ENCODE measurements at places on chromosomes 4 and X.

- no peak for DNase-seq
These were observed 240.6 kb downstream of the CBR4 start for GRCh38 chr4:168769416-168769815.

DNA sequence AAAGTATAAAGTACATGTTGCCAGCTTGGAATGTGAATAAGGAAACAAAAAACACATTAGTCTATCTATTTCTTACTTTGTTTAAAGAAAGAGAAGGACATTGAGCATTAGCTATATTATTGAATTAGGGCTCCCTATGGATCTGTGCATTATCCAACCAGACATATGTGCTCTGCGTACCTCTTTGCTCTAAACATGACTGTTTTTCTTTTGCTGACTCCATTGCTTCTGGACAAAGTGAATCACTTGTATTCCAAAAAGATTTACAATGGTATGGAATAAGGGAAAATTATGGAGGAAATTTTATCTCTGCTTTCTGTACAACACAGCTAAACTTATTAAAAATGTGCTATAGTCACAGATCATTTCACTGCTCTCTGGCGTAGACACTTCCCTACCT, 727.8 kb upstream of the LCORL start:
- DNase-seq: no peak

GRCh38 chr4:180372691-180373090, 1870.5 kb upstream of the TENM3 start:
- no peak for DNase-seq

DNA sequence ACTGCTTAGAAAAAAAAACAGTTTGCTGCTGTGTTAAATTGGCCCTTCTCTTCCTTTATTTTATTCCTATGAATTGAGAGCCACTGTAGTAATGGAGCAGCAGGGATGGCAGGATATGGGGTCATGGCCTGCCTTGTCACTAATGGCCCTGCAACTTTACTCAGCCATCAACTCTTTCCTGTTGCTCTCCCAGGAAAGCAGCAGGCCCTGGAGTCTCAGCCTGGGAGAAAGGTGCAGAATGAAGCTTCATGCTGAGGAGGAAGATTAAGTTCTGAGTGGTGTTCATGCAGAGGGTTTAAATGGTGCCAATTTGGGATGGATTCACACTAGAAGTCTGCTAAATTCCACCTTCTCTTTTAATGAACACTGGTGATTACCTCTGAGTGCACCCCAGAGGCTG, 285.6 kb downstream of the GPAT3 start:
- no peak for DNase-seq

GRCh38 chr4:25890571-25891485, 23.2 kb upstream of the SMIM20 start:
- no peak for DNase-seq

DNA sequence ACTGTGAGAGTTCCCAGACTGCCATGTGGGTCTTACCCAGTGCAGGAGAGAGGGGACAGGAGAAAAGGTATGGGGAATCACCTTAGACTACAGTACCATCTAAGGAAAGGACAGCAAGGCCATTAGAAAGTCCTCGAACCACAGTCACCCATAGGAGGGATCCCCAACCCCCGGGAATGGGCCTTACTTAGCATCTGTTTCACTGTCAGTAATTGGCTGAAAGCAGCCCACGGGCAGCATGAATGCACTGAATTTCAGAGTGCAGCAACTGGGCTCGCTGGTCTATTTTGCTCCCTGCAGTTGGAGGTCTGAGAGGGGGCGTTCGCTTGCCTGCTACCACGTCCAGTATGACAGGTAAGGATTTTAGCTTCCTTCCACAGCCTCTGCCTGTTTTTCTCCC, 50.4 kb upstream of the KLHL8 start:
- no peak for DNase-seq

- DNase-seq: no peak
These were observed 1715.2 kb upstream of the TENM3 start for GRCh38 chr4:180528003-180528402.

DNA sequence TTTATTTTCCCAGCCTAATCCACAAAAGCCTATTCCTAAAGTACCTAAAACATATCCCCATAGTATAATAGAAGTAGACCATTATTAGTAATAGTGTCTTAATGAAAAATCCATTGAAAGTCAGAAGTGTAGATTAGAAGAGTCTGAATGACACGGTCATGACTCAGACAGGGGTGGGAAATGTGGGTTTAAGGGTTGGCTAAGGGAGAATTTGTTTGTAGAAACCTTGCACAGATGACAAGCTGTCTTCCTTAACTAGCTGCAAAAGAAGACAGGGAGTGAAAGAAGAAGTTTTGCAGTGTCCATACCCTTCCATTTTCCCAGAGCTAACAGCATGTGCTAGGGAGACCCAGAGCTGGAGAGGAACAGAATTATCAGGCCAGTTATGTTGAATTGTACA, 242.7 kb upstream of the ETNPPL start:
- DNase-seq: no peak

DNA sequence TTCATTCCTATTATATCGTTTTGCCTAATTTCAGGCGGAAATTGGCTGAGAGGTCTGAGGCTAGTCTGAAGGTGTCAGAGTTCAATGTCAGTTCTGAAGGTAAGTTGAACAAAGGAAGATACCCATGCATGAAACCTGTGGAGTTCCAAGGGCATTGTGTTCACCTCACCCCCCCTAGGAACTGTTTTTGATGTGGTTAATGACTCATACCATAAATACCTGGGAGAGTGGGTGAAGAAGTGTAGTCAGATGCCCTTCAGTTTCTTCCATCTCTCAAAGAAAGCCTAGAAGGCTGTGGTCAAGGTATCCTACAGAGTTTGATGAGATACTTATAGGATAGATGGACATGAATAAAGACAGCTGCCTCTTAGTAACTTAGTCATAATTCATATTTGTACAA, 2.7 kb downstream of the UTP14A start:
- DNase-seq: no peak

DNA sequence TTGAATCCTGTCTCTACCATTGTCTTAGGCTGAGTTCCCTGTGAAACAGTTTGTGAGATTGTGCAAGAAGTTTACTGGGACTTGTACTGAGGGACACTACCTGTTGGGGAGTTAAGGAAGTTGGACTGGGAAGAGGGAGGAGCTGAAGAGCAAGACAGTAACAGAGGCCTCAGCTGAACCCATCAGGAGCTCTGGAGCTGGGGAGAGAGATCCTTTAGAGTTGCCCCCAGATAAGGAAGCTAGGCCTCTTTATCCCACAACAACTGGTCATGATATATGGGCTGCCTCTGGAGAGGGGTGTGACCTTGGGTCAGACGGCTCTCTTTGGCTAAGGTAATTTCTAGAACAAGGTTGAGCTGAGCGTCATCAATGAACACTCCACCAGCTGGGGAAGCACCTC, 137.8 kb upstream of the SLC4A4 start:
- no peak for DNase-seq

DNA sequence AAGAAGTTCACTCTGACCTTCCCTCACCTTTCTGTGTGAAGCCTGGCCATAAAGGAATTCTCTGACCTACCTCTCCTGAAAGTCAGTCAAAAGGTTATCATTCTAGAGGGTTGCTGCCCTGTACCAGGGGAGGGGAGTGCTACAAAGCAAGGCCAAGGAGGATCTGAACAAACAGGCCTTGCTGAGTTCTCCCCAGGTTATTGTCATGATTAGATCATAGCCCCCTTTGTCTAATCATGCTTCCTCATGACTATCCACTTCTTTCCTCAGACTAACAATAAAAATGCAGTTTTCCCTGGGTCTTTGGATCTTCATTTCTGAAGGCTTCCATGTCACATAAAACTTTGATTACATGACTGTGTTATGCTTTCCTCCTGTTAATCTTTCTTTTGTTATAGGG, 472.0 kb downstream of the IQCM start:
- DNase-seq: no peak

- DNase-seq: no peak
These were observed 44.4 kb downstream of the PCGF3 start for GRCh38 chr4:749698-750666.

DNA sequence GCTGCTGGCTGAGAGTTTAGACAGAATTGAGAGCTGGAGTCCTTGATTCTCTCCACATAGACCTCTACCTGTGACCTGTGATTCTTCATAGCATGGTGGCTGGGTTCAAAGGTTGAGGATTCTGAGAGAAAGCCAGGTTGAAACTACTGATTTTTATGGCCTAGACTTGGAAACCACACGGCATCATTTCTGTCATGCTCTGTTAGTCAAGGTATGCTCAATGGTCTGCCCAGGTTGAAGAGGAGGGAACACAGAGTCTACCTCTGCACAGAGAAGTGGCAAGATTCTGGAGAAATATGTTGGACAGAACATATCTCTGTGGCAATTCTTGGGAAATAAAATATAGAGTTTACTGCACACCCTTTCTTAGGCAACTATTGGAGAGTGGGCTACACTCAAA, 57.2 kb upstream of the CXorf66 start:
- DNase-seq: no peak

- DNase-seq: no peak
These were observed 8.0 kb downstream of the OPRPN start for GRCh38 chr4:70405765-70406164.

DNA sequence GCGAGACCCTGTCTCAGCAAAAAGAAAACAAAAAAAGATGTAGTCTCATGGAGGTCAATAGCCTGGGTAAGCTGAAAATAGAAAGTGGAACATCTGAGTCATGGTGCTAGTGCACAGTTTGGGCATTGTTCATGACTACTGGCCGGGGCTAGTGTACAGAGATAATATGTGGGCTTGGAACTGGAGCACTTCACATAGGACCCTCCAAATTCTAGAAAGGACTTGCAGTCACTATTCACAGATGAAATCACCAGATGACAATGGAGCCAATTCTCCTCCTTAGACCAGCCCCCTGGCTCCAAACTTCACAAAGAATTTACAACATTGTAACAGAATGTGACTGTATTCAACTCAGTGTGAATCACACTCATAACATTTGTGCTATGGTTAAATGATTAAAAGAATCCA, 367.8 kb upstream of the SLC7A11 start:
- DNase-seq: no peak

- no peak for DNase-seq
These were observed 66.4 kb downstream of the NSD2 start for GRCh38 chr4:1937550-1937949.

DNA sequence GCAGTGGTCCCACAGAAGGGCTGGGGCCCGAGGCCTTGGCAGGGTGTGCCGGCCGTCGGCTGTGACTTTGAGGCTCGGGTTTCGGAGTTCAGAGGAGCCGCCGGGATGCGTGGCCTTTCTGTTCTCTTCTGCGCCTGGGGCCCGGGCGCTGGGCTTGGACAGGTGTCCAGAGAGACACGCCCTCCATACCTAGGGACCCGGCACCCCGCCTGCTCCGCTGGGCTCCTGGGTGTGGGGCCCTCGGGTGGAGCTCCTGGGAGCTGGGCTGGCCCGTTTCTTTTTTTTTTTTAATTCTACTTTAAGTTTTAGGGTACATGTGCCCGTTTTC, 11.3 kb downstream of the FGFRL1 start:
- DNase-seq: no peak

- DNase-seq: no peak
These were observed 101.1 kb upstream of the SHISA3 start for GRCh38 chr4:42296196-42296595.

- no peak for DNase-seq
These were observed 1.6 kb upstream of the HADH start for GRCh38 chr4:107987916-107988762.

DNA sequence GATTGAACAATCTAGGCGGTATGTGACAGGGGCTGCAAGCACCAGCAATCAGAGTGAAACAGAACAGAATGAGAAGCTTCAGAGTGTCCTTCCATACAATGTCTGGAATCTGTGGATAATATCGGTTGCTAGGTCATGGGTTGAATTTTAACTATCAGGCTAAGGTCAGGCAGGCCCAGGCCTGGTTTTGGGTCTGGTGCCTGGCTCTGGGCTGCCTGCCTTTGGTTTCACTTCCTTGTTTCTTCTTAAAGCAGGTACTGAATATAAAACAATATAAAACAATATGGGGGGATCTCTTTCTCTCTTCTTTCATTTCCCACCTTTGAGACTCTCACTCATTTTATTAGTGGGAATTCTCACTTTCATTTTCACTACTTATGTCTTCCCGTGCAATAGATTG, 962.0 kb downstream of the CCSER1 start:
- no peak for DNase-seq

DNA sequence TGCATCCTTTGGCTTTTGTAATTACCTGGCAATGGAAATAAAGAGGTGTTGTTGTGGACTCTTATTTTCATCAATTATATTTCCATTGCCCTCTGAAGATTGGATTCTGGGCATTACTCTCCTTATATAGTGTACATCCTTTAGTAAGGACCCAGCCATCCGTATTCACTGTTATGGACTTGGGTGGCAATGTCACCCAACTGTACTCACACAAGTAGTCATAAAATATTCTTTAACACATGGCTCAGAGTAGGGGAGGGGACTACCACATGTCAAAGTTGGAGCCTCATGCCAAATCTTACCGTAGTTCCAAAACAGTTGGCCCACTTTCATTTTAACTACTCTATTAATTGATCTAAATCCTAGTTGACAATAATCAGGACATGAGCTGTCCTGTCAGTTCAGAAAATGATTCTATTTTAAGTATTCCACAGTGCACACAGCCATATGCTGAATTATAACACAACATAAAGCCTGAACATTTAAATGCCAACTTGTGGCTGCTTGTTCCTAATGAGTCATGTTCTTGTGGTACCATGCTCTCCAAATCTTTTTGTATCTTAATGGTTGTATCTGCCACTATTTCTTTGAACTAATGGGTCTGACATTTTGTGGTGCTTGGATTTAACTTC, 4.9 kb downstream of the FRAS1 start:
- DNase-seq: no peak

GRCh38 chr4:7571001-7571400, 136.3 kb upstream of the PSAPL1 start:
- no peak for DNase-seq

DNA sequence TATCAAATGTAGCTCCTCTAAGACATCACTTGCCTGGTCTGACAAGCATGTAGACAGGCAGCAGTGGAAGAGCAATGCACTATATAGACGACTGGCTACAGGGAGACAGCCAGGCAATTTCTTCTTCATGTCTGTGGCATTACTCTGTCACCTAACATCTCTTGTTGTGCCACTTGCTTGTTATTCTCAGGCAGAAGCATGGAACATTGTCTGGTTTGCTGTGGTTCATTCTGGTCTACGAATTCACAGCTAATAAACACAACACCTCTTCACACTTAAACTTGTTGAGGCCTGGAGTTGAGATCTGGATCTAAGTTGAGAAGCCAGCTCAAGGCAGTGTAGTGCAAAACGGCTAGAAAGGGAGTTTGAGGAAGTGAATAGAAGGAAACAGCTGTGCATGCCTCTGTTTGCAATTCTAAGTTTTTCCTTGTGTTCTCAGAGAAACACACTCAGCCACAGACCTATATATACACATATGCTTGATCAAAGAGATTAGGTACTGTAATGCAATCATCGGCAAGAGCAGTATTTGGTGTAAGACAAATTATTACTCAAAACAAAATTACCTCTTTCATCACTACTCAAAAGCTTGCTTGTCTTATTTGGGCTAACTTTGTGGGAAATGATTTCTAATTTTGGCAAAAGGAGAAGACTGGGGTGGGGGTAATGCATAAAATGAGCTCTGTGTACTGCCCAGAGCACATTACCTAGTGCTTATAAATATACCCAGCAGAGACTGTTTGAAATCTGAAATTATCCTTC, 243.8 kb downstream of the PPP3CA start:
- no peak for DNase-seq

GRCh38 chr4:150078579-150079080, 385 bp downstream of the DCLK2 start:
- DNase-seq: no peak

All from stimulated activated CD8-positive, alpha-beta memory T cell treated with anti-CD3 and anti-CD28 coated beads, Interleukin-4, amount 100 ng/mL, for 1 hour (primary cell).